ENCODE measurements at places on chromosomes 12 and 14.
A peak's percentile ranks its signal among the peaks of the same experiment; 100 is the strongest.

DNA sequence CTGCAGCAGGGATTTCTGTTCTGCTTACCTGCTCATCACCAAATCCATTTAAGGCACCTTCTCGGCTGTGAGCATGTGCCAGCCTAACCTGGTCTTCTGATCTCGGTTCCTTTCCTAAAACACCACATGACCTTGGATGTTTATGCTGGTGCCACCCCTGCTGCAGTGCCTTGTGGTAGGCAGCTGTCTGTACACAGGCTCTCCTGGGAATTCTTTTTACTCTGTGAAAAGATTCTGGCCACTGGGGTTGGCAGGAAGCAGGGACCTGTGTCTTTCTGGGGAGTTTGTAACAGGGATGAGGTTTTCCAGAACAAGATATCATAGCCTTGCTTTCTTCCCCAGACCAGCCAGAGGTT is 10.4 kb upstream of the PLEKHG3 start:
- DNase-seq, result no peak

- DNase-seq, result peak; percentile 18
Observed at GRCh38 chr14:91929700-91930099, 17.8 kb downstream of the FBLN5 start.

DNA sequence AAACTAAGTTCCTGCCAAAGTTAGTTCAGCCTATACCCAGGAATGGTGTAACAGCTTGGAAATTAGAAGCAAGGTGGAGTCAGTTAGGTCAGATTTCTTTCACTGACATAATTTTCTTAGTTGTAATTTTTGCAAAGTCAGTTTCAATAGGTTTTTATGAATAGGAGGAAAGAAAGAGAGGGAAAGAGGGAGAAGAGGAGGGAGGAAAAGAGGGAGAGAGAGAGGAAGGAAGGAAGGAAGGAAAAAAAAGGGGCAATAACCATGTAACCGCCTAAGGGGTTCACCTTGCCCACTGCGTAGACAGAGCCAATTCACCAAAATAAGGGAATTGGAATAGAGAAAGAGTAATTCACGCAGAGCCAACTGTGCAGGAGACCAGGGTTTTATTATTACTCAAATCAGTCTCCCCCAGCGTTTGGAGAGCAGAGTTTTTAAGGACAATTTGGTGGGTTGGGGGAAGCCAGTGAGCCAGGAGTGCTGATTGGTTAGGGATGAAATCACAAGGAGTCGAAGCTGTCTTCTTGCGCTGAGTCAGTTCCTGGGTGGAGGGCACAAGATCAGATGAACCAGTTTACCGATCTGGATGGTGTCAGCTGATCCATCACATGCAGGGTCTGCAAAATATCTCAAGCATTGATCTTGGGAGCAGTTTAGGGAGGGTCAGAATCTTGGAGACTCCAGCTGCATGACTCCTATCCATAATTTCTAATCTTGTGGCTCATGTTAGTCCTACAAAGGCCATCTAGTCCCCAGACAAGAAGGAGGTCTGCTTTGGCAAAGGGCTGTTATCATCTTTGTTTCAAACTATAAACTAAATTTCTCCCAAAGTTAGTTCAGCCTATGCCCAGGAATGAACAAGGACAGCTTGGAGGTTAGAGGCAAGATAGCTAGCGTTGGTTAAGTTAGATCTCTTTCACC is 126.0 kb upstream of the AMIGO2 start:
- DNase-seq, result no peak

GRCh38 chr12:110744601-110745264 is 2.0 kb upstream of the PPP1CC start:
- no peak for DNase-seq

DNA sequence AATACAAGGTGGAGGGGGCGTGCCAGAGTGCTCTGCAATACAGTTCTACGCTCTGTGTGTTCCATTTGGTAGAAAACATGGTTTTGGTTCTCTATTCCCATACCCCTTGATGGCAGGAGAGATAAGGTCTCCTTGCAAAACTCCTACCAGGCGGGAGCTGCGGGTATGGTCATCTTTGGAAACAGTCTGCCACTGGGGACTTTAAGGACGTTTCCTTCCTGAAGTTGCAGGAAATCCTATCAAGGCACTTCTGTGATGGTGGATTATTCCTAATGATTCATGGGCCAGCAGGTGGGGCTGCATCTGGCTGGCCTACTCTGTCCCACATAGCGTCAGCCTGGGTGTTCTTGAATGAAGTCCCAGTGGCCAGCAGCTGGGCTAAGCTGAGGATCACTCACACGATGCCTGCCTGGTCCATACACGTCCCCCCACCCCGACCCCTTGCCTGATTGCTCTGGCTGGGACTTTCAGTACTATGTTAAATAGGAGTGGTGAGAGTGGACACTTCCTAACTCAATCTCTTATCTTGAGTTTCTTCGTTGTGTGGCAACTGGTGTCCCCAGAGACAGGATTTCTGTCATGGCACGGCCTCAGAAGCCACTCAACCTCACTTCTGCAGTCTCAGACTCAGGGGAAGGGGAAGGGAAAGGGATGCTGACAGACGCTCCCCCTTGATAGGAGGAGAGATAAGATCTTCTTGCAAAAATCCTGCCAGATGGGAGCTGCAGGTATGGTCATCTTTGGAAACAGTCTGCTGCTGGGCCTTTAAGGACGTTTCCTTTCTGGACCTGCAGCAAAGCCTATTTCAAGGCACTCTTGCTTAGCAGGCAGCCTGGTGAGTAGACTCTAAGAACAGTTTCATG is 61.0 kb upstream of the FKBP4 start:
- DNase-seq, result no peak

GRCh38 chr12:51246254-51246853 is 7.7 kb downstream of the DAZAP2 start:
- peak; percentile 51 for DNase-seq

Measured in fibroblast of skin of scalp (primary cell).